ENCODE measurements at places on chromosomes 5 and 9.

DNA sequence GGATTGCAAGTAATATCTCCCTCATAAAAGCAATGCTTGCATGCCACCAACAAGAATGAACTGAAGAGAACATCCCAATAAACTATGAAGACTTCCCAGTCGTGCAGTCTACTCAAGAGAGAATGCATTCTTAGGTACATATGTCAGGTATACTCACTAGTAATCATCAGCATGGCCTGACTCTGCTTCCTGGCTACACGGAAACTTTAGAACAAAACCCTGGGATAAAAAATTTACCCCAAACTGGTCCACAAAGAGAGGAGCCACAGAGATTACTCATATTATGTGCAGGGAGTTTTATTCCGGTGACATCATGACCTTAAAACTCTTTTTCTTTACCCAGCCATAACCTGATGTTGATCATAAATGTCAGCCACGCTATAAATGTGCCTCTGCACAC is 57.5 kb upstream of the PAPPA start:
- DNase-seq: no peak

DNA sequence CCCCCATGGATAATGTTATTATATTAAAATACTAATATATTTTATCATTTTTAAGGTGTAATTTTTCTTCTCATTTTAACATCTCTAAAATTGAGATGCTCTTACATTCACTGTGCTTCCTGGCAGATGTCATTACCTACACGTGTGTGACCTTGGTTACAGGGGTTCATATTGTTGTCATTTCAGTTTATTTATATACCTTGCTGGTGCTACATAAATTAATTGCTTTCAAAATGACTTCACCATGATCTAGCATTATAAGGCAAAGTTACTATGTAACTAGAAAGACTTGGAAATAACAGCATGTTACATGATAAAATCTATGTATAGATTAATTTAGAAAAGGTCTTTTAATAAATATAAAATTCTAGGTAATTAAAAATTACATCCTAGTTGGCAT is 60.9 kb downstream of the ARHGEF28 start:
- no peak for DNase-seq

DNA sequence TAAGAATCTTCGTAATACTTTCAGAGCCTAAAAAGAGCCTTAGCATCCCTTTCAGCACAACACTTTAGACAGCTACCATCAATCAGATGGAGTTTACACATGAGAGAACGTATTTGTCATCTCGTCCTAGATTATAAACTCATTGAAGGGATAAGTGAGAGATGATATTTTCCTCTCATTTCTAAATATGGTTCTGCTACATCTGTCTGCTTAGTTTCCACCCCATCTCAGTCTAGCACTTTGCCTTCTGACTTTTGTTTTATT is 208.4 kb upstream of the CD180 start:
- no peak for DNase-seq

- DNase-seq: no peak
Observed at GRCh38 chr9:89802781-89803355, 198.1 kb downstream of the GADD45G start.

- DNase-seq: no peak
Observed at GRCh38 chr5:151661968-151662732, 24.6 kb downstream of the SPARC start.
